Neural crest cell (in vitro differentiated cells): ENCODE measurements at places on chromosomes 2 and 18. TPM values are rescaled to one million over a fixed set of nuclear protein-coding genes. Genes with fewer than 3 reads are reported as not detected.

The MZT2A gene
- 114 TPM in 2 replicates for total RNA-seq

The MYO5B gene
- total RNA-seq = 0.25 and 0.40 TPM in 2 replicates

- DNase-seq = no peak
These were observed 94.4 kb upstream of the NEUROD1 start for GRCh38 chr2:181774685-181775084.

GRCh38 chr2:105244451-105244850, 2.9 kb downstream of the GPR45 start:
- no peak for DNase-seq

DNA sequence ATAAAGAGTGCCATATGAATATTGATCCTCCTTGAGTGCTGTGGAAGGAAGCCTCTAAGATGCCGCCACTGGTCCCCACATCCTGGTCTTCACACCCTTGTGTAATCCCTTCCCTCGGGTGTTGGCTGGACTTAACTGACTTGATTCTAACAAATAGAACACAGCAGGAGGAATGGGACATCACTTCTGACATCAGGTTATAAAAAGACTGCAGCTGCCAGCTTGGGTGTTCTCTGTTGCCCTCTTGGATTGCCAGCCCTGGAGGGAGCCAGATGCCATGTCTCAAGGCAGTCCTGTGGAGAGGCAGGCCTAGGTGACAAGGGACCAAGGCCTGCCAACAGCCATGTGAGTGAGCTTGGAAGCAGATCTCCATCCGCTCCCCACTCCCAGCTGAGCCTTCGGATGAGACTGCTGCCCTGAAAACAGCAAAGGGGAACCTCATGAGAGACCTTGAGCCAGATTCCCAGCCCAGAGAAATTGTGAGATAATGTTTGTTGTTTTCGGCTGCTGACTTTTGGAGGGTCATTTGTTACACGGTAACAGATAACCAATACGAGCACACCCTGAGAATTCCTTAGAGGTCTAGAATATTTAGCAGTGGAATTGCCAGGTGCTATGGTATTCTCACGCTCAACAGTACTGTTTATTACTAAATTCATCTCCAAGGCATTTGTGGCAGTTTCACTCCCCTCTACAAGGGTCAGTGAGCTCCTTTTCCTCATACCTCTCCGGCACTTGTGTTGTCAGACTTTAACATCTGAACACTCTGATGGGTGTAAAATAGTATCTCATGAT, 32.5 kb downstream of the HPCAL1 start:
- no peak for DNase-seq

DNA sequence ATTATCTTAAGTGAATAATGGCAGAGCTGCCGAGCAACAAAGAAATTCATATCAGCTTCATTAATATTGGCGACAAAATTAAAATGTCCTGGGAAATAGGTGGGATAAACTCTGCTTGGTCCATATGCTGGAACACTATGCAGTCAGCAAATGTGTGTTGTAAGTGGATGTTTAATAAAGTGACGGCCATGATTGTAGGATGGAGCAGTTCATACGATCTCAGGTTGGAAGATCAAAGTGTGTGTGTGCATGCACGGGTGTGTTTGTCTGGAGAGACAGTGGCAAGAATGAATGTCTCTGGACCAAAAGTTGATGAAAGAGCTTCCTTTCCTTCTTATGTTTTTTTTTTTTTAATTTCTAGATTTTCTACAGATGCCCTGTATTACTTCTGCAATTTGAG, 14.8 kb downstream of the TWIST2 start:
- no peak for DNase-seq
